Dorsolateral prefrontal cortex (tissue), 122 donors: ENCODE measurements at places on chromosomes 4 and X.

DNA sequence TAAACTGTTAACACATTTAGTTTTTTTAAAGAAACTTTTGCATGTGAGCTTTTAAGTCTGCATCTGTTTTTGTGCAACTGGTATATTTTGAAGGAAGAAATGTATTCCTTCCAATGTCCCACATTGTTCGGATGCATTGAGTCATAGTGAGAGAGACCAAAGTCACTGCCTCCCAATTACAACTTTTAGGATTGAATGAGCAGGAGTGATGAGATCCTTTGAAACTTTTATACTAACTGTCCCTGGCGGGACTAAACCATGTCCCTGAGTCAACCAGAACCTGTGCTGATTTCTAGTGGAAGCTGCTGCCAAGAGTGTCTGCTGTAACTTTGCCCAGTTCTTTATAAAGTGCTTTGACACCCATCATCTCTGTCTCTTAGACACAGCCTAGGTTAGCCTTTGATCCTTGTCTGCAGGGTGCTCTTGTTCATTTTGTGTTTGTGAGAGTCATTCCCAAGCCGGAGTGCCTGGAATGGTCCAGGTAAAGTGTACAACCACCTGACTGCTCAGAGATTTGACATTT lies 122.7 kb downstream of the ZNF518B start:
- DNase-seq: no peak

DNA sequence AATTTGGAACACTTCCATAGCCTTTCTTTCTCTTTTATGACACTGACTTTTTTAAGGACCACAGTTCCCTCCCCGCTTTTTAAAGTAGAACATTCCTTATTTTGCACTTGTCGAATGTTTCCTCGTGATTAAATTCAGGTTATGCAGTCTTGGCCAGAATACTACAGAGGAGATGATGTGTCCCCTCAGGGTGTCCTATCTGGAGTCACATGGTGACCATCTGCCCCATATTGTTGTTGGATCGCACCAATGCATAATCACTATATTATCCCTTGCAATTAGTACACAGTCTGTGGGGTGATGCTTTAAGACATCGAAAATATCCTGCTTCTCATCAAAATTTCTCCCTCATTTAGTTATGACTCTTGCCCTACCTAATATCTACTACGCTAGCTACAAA lies 27.4 kb downstream of the WDFY3 start:
- no peak for DNase-seq

GRCh38 chr4:166658585-166658984 lies 575.7 kb downstream of the SPOCK3 start:
- no peak for DNase-seq

- no peak for DNase-seq
Measured at GRCh38 chr4:176592976-176593670, 199.6 kb downstream of the VEGFC start.

GRCh38 chrX:131955099-131955777 lies 67.9 kb upstream of the STK26 start:
- no peak for DNase-seq

GRCh38 chr4:47462799-47463234 lies 685 bp downstream of the COMMD8 start:
- no peak for DNase-seq
